Nephron progenitor cell (in vitro differentiated cells): ENCODE measurements at places on chromosomes 4 and X.
A peak's percentile ranks its signal among the peaks of the same experiment; 100 is the strongest.

GRCh38 chr4:24137671-24138601 lies 248.1 kb upstream of the PPARGC1A start:
- H3K27ac ChIP-seq, result no peak overlapping the region
- H3K4me3 ChIP-seq, result no peak overlapping the region
- H3K27me3 ChIP-seq, result peaks cover 26% of the 10 kb centered on the region
- H3K36me3 ChIP-seq, result no peaks in the 10 kb centered on the region
- DNase-seq, result no peak

GRCh38 chr4:78688366-78688765 lies 87.8 kb upstream of the BMP2K start:
- H3K4me1 ChIP-seq, result peaks cover 7% of the 10 kb centered on the region
- DNase-seq, result no peak
- H3K36me3 ChIP-seq, result no peaks in the 10 kb centered on the region
- H3K27ac ChIP-seq, result no peak overlapping the region
- H3K4me3 ChIP-seq, result no peak overlapping the region
- H3K27me3 ChIP-seq, result peaks cover 2% of the 10 kb centered on the region

- H3K36me3 ChIP-seq, result no peaks in the 10 kb centered on the region
- DNase-seq, result no peak
- no peaks in the 10 kb centered on the region for H3K27me3 ChIP-seq
- H3K27ac ChIP-seq, result no peak overlapping the region
- H3K4me3 ChIP-seq, result no peak overlapping the region
- H3K4me1 ChIP-seq, result peaks cover 17% of the 10 kb centered on the region
Measured at GRCh38 chr4:175811228-175811627, 836 bp downstream of the GPM6A start.

DNA sequence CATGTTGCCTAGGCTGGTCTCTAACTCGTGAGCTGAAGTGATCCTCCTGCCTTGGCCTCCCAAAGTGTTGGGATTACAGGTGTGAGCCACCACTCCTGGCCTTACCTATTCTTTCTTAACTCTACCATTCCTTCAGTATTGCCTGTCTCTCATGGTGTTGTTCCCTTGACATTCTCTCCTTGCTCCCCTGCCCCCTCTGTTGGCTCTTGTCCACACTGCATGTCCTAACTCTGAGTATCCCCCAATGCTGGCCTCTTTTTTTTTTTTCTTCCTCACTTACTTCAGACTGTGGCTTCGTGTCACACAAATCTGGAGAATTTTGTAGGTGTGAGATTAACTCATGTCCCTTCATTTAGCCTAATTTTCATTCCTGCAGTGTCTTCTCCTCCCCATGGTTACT lies 22.9 kb upstream of the FRMPD4 start:
- H3K27ac ChIP-seq, result peak overlapping the region; percentile 16
- no peaks in the 10 kb centered on the region for H3K36me3 ChIP-seq
- H3K4me3 ChIP-seq, result no peak overlapping the region
- no peaks in the 10 kb centered on the region for H3K4me1 ChIP-seq
- H3K27me3 ChIP-seq, result no peaks in the 10 kb centered on the region

- peaks cover 10% of the 10 kb centered on the region for H3K4me1 ChIP-seq
- peaks cover 5% of the 10 kb centered on the region for H3K27me3 ChIP-seq
- H3K4me3 ChIP-seq, result peak overlapping the region; percentile 77
- no peak for DNase-seq
- no peaks in the 10 kb centered on the region for H3K36me3 ChIP-seq
Measured at GRCh38 chrX:40582811-40583210, 2.0 kb downstream of the ATP6AP2 start.

DNA sequence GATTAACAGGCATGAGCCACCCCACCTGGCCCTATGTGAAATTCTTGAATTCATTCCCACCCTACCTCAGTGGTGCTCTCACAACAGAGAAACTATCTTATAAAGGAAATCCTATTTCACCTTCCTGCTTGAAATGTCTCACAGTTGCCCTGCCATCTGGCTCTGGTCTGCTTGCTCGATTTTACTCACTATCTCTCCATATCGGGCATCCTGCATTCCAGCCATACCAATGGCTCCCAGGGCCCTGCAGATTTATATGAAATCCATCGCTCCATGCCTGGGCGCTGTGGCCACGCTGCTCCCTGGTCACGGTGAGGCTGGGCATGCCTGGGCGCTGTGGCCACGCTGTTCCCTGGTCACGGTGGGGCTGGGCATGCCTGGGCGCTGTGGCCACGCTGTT lies 15.8 kb downstream of the SORBS2 start:
- peaks cover 12% of the 10 kb centered on the region for H3K27me3 ChIP-seq
- H3K4me1 ChIP-seq, result peaks cover 6% of the 10 kb centered on the region
- H3K36me3 ChIP-seq, result peaks cover 5% of the 10 kb centered on the region
- no peak overlapping the region for H3K27ac ChIP-seq
- no peak overlapping the region for H3K4me3 ChIP-seq

GRCh38 chr4:101031971-101032370 lies 315.4 kb downstream of the PPP3CA start:
- H3K4me1 ChIP-seq, result no peaks in the 10 kb centered on the region
- H3K4me3 ChIP-seq, result no peak overlapping the region
- no peak overlapping the region for H3K27ac ChIP-seq

DNA sequence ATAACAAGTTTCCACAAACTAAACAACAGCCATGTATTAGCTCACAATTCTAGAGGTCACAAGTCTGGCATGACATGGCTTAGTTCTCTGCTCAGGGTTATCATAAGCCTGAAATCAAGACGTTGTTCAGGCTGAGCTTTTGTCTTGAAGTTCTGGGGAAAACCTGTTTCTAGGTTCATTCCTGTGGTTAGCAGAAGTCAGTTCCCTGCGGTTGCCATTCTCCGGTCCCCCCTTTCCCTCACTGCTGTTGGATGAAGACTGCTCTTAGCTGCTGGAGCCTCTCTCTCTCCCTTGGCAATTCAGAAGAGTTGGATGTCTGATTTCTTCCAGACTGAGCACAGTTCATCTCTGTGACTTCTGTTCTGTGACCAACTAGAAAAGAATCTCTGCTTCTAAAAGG lies 962.6 kb downstream of the PCDH7 start:
- H3K36me3 ChIP-seq, result no peaks in the 10 kb centered on the region
- no peaks in the 10 kb centered on the region for H3K27me3 ChIP-seq
- H3K4me3 ChIP-seq, result no peak overlapping the region
- H3K4me1 ChIP-seq, result no peaks in the 10 kb centered on the region

GRCh38 chrX:11750694-11751093 lies 7.3 kb upstream of the MSL3 start:
- no peaks in the 10 kb centered on the region for H3K36me3 ChIP-seq
- no peak overlapping the region for H3K27ac ChIP-seq
- no peak for DNase-seq

- peaks cover 9% of the 10 kb centered on the region for H3K27me3 ChIP-seq
- H3K27ac ChIP-seq, result no peak overlapping the region
- peaks cover 13% of the 10 kb centered on the region for H3K36me3 ChIP-seq
- H3K4me3 ChIP-seq, result peak overlapping the region; percentile 61
- peaks cover 45% of the 10 kb centered on the region for H3K4me1 ChIP-seq
- DNase-seq, result no peak
Measured at GRCh38 chr4:185774845-185775680, 36.9 kb downstream of the SORBS2 start.

DNA sequence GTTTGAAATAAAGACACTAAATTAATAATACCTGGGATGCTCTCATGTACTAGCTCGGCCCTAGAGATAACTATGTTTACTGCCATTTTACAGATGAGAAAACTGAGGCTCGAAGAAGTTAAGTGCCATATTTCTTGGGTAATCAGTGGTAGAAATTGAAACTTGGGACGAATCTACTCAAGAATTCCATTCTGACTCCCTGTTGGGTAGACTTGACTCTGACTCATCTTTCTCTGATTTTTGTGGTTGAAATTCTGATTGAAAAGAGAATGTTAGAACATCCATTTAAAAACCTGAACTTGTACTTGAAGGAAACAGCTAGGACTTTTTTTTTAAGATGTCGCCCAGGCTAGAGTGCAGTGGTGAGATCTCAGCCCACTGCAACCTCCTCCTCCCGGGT lies 50.1 kb upstream of the NSUN7 start:
- peaks cover 4% of the 10 kb centered on the region for H3K27me3 ChIP-seq
- no peak overlapping the region for H3K4me3 ChIP-seq
- no peak overlapping the region for H3K27ac ChIP-seq
- H3K4me1 ChIP-seq, result no peaks in the 10 kb centered on the region
- no peak for DNase-seq

GRCh38 chrX:10636337-10636736 lies 16.0 kb upstream of the MID1 start:
- H3K27ac ChIP-seq, result no peak overlapping the region
- peaks cover 39% of the 10 kb centered on the region for H3K36me3 ChIP-seq
- H3K27me3 ChIP-seq, result no peaks in the 10 kb centered on the region
- no peak overlapping the region for H3K4me3 ChIP-seq

- H3K4me3 ChIP-seq, result no peak overlapping the region
- peaks cover 30% of the 10 kb centered on the region for H3K4me1 ChIP-seq
- no peaks in the 10 kb centered on the region for H3K36me3 ChIP-seq
- H3K27me3 ChIP-seq, result peaks cover 4% of the 10 kb centered on the region
Measured at GRCh38 chr4:10959586-10959985, 275.0 kb upstream of the CLNK start.
